ENCODE measurements at places on chromosomes 11 and 22.

GRCh38 chr11:46242041-46242951, 35.2 kb upstream of the CREB3L1 start:
- no peak for DNase-seq

DNA sequence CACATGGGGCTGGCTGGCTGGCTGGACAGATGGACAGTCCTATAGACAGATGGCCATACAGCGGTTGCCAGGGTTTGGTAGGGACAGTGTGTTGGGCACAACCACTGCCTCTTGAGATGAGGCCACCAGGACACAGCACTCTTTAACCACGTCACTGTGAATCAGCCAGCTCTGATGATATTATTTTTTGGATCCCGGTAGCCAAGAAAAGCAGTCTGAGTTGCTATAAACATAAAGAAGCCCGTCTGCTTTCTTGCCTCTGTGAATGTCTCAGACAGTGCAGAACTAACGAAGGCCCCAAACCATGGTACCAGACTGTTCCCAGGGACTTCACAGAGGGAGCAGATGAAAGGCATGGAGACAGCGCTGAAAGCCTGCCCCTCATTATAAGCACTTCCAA, 115.9 kb upstream of the CSNK2A3 start:
- DNase-seq, result no peak

GRCh38 chr11:128669506-128670270, 24.2 kb upstream of the FLI1 start:
- DNase-seq, result no peak

DNA sequence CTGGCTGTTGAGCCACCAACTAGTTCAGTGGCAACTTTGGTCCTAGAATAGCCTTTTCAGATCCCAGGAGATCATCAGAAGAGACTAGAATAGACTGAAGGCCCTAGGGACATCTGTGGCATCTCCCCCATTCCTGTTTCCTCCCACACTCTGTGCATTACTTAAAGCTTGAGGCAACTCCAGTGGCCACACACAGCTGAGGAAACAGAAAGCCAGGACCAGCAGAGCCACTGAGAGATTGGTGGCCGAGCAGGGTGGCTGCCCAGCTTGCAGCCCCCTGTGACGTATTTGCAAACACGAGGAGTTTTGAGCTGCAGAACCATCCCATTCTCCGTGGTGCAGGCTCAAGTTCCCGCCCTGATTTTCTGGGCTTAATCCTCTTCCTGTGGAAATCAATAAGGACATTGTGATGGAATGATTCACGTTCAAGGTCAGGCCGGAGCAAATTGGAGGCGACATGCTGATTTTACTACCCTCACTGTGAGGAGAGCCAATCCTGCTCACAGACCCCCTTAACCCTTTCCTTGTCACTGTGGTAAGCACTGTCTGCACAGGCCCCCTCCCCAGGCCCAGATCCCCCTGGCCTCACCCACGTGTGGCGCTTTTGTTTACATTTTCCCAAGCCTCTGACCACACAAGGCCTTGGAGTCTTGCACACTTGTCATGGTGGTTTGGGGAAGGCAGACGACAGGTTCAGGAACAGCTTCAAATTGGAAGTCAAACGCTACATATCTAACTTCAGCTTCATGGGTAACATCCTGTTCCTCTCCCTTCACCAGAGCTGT, 69.1 kb upstream of the MYOD1 start:
- no peak for DNase-seq

GRCh38 chr11:37504060-37504611, 906.1 kb upstream of the RAG2 start:
- no peak for DNase-seq
